ENCODE measurements at places on chromosomes 3 and 15.
A peak's percentile ranks its signal among the peaks of the same experiment; 100 is the strongest.

- DNase-seq: peak; percentile 39
Measured at GRCh38 chr3:101574388-101575112, 570 bp downstream of the PCNP start.

DNA sequence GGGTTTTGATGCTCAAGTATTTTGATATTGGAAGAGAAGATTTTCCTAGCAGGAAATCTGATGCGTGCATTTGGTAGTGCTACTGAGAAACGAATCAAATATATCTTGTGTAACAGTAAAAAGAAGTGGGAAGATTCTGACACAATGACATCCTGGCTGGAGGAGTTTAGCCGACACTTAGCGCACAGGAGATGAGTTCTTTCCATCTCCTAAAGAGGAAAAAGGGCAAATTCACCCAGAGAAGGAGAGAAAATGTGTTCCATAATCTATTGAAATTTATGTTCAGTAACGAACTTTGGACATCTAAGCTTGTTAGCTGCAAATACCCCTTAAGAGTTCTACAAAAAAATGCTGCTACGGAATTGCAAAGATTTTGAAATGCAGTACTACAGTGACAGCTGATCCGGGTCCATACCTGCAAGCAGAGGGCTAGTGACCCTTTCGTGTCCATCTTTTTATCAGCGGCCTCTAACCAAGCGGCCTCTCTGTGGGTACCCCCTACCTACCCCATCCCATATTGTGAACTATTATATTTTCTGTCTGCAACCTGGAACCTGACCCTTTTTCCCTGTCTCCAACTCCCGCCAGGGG lies 971 bp downstream of the CPOX start:
- DNase-seq: no peak

- no peak for DNase-seq
Measured at GRCh38 chr3:137845666-137846065, 81.6 kb downstream of the SOX14 start.

DNA sequence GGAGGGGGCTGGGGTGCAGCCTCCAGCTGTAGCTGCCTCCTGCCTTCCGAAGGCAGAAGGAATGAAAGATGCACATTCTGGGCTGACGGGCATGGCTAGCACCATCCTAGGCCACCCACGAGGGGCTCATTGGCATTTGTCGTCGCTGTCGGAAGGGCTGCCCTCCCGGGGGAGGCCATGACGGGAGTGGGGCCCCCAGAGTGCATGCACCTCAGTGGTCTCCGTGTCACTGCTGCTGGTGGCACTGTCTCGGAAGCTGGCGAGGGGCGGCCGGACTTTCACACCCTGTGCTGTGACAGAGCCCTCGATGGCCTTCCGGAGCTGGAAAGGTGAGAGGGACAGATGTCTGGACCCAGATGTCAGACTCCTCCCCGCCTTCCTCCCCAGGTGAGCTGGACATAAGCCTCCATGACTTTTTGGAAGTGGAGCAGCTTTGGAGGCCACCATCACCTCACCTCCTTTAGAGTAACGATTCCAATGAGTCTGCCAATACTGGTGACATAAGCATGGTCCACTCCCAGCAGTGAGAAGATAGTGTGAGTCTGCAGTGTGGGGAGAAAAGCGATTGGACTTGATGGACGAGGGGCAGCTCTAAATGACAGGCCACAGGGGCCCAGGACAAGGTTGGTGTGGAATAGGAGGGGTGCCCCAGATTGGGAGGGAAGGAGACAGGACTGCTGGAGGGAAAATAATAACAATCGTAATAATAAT lies 9.2 kb downstream of the FAM131A start:
- no peak for DNase-seq

DNA sequence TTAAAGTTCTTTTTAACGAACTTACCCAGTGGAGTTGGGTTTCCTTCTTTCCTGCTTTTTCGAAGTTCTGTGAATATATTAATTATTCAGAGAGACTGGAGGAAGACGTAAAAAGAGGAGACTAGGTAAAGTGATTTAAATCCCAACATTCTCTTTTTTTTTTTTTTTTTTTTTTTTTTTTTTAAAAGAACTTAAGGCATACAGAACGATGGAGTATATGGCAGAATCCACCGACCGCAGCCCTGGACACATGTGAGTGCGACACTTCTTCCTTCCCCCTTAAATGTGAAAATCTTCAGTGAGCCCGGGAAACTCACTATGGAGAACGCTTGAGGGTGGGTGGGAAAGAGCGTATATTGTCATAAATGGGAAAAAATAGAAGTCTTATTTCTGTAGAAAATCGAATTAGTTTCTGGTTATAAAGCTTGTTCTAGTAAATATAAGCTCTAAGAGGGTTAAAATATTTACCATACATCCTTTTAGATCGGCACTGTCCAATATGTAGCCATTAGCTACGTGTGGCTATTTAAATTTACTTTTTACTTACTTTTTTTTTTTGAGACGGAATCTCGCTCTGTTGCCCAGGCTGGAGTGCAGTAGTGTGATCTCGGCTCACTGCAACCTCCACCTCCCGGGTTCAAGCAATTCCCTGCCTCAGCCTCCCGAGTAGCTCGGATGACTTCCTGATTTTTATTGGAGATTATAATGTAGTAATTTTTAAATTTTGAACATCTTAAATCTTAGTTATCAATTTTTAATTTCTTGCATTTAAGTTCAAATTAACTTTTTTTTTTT lies 892 bp downstream of the NMD3 start:
- DNase-seq: no peak

DNA sequence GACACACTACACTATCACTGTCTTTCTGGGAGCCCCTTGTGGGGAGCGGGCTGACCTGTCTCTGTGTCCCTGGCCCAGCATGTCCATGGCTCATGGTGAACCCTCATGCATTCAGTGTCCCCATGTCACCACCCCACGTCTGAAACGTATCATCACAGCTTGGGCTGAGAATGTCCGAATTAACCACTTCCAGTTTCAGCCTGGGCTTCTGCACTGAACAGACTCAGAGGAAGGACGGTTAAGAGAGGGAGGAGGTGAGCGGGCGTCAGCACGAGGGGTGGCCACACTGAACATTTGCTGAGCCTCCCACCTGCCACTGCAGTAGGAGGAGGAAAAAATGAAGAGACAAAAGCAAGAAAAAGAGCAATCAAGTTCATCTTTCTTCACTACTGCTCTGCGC lies 30.5 kb downstream of the ATP2B2 start:
- no peak for DNase-seq

GRCh38 chr3:170534227-170534626 lies 51.6 kb downstream of the SLC7A14 start:
- DNase-seq: peak; percentile 75

GRCh38 chr3:58572013-58572633 lies 5.1 kb downstream of the FAM107A start:
- peak; percentile 41 for DNase-seq

GRCh38 chr3:54146506-54147239 lies 24.3 kb downstream of the CACNA2D3 start:
- no peak for DNase-seq

GRCh38 chr15:76168237-76168984 lies 108.6 kb downstream of the TMEM266 start:
- DNase-seq: no peak

DNA sequence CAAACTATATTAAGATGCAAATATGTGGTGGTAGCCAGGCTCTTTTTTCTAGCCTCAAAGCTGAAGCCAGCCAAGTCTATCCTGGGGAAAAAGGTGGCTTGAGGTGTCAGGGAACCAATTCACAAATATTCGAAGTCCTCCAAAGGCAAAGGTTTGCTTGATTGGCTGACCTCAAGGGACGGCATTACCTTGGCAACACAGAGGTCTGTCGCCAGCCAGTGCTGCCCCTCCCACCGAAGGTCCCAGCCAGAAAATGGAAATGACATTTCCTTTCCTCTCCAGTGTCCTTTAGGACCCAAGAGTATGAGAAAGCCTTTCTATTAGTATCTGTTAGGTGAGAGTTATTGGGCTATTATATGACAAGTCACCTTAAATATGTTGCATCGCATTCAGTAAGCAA lies 96.0 kb upstream of the LIMD1 start:
- no peak for DNase-seq

- DNase-seq: no peak
Measured at GRCh38 chr15:57273402-57273801, 102.9 kb upstream of the CGNL1 start.

DNA sequence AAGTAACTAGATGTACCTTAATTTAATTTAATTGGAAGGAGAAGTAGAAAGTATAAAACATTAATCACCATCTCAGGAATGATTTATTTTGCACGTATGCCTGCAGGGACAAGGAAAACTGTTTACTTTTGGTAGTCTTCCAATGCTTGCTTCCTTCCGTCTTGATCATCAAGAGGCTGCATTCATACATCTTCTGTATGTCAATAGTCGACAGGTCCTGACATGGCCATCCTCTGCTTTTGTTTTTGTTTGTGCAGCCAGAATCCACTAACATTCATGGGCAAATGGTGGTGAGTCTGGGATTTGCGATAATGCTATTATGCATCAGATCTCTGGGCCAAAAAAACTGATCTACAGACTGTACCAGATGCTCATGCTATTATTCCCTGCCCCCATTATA lies 56.6 kb upstream of the ZPLD1 start:
- DNase-seq: no peak

GRCh38 chr15:45585069-45585791 lies 1.9 kb upstream of the BLOC1S6 start:
- DNase-seq: no peak

DNA sequence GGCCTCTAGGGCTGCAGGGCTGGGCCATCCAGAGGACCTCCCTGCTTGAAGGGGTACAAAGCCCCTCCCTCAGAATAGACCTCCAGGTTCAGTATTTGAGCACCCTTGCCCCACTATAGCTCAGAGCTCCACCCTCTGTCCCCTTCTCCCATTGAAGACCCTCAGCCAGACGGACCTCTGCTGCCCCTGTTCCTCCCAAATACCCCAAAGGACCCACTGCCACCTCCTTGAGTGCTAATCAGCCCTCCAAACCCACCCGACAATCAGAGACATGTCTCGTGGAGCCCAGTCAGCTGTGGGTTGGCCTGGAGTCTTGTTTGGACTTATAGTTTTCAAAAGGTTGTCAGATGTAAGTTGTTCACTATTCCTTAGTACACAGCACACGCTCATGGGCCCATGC lies 161.1 kb downstream of the UACA start:
- no peak for DNase-seq

GRCh38 chr15:74885461-74885860 lies 4.4 kb upstream of the MPI start:
- no peak for DNase-seq

DNA sequence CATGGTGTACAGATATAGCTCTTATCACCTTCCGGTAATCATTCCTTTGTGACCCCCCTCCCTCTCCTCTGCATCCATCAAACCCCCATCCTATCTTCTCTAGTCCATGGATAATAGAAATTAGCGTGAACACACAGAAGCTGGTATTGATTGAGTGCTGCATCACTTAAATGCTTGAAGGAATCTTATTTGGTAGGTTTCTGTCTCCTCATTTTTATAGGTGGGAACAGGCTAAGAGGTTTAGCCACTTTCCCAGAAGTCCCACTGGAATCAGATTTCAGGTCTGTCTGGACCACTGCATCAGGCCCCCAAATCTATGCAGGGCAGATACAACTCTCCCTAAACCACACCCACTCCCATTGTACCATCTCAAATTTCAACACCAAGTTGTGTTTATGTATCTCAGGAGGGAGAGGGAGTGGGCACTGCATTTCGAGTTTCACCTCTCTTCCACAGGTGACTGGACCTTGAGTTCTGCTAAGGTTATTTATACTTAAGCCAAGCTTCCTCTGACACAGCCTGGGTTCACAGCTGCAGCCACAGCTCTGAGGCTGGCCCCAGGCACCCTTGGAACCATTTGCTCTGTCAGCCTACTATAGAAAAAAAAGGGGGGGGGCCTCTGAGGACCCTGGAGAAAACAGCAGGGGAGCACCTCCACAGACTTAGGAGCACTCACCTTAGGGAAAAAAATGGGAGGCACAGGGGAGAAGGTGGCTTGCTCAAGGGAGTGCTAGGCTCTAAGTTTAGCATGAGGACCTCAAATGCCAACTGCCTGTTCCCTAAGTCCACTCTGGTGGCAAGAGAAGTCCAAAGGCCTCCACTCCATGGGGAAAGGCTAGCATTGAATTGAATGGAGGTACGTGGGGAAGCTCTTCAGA lies 2.1 kb upstream of the NMB start:
- no peak for DNase-seq
